ENCODE measurements at places on chromosomes 1 and 21.
A peak's percentile ranks its signal among the peaks of the same experiment; 100 is the strongest.

GRCh38 chr1:178724728-178725465 is at the start of gene RALGPS2:
RALGPS2 (plus strand) TSS chr1:178725244; CDS start chr1:178776765, 51,521 bp downstream.
- DNase-seq: peak; percentile 20

DNA sequence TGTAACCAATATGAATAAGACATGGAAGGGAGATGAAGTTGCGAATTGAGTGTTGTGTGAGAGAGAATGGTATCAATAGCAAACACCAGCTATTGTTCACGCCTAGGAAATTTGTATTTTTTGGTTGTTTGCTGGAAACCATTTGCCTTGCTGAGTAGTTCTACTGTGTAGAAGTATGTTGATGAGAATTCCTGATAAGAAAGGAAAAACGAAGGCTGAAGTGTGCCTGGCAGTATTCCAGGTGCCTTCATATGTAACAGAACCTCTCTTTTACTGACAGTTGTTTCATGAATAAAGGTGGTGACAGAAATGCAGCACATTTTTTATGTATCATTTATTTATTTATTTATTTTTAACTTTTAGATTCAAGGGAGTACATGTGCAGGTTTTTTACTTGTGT is 79.5 kb downstream of the SDCCAG8 start:
- DNase-seq: no peak

DNA sequence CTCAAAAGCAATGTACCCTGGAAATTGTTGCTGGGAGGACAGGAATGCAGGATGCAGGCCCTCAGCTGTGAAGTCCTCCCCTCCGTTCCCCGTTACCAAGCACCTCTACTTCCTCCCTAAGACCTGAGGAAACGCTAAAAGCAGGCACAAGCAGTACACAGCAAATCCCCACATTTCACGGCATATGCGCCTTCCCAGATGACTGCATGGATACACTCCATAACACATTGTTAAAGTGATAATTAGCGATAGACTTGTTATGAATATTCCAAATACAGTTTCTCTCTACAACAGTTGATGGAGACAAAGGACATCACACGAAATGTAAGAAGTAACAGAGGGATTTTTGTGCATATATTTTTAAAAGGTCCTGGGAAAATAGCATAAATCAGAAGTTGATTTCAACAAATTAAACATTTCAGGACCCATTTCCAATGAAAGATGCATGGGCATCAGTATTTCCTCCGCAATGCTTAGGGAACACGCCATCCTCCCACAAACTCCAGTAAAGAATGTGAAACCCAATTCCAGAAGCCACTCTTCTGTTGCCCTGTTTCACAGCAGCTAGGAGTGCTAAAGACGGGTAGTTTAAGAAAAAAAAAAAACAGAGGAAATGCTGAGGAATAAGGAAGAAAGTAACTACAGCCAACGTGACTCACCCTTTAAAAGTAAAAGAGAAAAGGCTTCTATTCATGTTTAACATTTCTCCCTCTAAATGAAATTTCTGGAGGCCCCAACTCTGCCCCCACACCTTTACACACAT is 75.5 kb downstream of the HIVEP3 start:
- DNase-seq: no peak

GRCh38 chr1:57164584-57164983 is 198.8 kb upstream of the C8B start:
- no peak for DNase-seq

DNA sequence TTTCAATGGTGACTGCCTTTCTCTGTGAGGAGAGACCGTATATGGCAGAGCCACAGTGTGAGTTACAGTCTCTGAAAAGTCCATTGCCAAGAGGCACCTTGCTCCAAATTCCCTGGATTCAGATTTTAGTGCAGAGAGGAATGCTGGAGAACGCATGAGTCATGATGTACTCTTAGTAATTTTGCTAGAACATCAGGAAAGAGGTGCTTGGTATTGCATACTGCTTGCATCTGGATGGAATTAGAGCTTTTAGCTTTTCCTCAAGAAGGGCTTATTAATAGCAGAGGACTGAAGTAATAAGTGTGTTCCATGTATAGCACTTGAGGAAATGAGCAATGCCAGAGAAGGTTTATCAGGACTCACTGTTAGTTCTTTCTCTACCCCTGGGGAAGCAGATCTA is 40.5 kb upstream of the AKT3 start:
- no peak for DNase-seq

GRCh38 chr1:95012389-95012788 is 60.4 kb downstream of the ALG14 start:
- no peak for DNase-seq

DNA sequence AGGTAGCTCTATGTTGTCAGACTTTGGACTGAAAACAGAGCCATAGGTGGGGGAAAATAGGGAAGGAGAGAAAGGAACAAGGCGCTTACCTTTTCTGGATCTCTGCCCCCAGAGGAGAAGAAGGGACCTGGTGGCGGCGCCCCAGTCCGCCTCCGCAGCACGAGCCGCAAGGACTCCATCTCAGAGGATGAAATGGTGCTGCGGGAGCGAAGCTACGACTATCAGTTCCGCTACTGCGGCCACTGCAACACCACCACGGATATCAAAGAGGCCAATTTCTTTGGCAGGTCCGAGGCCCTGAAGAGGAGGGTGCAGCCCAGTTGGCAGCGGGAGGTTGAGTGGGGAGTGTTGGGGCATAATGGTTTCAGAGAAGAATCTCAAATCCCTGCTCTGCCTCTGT is 18.5 kb upstream of the TMEM222 start:
- no peak for DNase-seq

All from SW 1271 (cell line).